ENCODE measurements at places on chromosomes 5 and 9. TPM values are rescaled to one million over a fixed set of nuclear protein-coding genes. Genes with fewer than 3 reads are reported as not detected.

DNA sequence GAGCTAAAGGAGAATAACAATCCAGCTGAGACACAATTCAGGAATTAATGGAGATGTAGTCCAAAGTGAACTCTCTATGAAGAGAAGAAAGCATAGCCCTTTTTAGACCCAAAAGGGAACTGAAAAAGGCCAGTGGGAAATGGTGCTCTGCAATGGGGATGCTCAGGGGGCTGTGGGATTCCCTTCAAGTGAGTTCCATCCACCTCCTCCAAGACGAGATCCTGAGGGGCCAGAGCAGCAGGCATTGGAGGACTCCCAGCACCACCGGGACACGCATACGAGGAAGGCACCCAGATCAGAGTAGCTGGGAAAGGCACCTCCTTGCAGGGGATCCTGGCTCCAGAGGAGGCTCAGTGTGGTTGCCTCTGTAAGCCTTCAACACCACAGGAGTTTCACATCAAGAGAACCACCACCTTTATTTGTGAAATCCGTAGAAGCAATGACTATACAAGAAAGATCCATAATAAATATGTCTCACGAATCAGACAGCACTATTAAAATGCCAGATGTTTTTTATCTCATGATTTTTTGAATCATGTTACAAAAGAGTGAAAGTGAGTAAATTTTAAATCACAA, 288.2 kb downstream of the MED10 start:
- DNase-seq, result no peak

DNA sequence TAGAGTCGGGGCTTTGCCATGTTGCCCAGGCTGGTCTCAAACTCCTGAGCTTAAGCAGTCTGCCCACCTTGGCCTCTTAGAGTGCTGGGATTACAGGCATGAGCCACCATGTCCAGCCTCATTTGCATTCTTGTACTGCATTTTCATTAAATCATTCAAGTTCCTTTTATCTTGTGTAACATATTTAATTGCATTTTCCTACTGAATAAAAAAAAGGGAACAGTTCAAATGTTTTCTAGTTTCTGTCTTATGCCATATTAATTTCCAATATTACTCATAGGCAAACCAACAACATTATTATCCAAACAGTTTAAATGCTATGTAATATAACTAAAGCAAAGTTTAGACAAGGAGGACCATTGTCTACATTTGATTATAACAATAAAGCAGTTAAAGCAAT, 6.1 kb downstream of the SLC31A1 start:
- DNase-seq, result no peak

- no peak for DNase-seq
These were observed 278.8 kb downstream of the GAS1 start for GRCh38 chr9:86668488-86668887.

DNA sequence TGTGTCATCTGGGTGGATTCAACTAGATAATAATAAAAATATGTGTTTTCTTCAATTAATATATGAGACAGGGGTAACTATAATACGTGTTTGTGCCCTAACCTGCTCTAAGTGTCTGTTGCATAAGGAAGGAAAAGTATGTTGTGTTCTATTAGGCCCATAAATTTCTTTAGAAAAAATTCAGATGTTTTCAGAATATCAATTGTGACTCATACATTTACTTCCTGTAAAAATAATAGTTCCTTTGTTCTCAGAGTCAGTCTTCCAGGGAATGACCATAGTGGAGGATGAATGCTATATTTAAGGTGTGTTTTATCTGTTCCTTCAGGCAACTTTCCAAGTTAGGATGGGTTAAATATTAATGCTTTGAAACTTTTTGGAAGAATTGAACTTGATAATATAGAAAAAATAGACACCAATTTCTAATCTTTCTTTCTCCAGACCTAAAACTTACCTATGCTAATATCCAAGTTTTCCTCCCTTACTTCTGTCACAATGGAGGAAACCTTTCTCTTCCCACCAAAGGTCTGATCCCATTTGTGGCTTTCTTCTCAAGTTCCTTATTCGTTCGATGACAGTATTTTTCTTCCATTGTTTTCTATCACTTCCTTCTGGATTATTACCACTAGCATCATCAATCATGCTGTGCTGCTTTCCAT, 49.9 kb downstream of the ISL1 start:
- no peak for DNase-seq

- no peak for DNase-seq
These were observed 550.6 kb upstream of the CLINT1 start for GRCh38 chr5:158409507-158409906.

DNA sequence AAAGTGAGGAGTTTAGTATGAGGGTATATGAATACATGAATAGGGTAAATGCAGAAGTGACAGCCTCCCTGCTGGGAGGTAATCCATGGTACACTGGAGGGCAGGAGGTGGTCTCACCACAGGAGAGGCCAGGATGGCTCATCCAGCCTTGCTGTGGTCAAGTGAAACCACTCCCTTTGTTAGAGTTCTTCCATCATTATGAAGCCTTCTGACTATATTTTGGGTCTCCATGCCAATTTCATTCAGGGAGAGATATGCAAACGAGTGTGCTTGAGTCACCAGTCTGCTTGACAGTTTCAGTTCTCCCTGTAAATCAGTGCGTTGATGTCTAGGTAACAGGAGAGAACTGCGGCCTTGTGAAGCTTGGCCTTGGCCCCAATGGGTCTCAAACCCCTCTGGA, 16.4 kb downstream of the PPP3R2 start:
- no peak for DNase-seq

DNA sequence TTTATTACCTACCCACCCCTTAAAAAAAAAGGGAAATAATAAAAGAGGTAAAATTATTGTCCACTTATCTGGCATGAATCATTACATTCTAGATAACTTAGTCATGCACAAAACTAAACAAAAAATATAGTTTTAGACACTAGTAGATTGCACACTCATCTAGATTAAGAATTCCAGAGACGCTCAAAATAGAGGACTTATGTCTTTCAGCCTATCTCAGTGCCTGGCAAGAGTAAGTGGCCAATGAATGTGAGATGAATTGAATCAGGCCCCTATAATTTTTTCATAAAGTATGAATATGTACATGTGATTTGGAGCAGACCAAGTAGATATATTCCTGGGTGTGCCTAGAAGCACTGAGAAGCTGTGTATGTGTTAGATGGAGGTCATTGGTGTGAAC, 2.0 kb upstream of the RXFP3 start:
- no peak for DNase-seq

DNA sequence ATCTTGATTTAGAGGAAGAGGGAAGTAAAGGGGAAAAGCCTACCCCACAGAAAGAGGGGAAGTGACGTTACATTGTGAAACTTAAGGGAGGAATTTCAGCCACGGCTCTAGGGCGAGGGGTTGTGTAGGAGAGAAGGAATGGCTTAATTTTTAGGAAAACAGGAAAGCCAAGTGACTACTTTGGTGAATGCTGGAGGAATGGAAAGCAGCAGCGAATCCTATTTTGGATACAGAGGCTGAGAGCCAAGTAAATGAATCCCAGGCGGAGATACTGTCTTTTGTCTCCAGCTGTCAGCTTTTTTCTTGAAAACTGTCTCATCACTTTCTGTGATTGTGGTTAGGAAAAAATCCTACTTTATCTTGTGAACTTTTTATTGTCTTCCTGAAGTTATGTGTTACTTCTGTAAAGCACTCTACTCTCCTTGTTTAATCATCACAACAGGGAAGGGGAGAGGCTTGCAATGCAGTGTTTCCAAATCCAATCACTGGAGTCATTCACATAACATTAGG, 188.4 kb downstream of the TSSK1B start:
- DNase-seq, result no peak

GRCh38 chr5:133260715-133261114, 208.9 kb downstream of the HSPA4 start:
- no peak for DNase-seq

- DNase-seq, result no peak
These were observed 27.1 kb upstream of the HTR4 start for GRCh38 chr5:148681157-148682057.

Gene RLN1
- 0.62 TPM for total RNA-seq

GRCh38 chr9:91176426-91176825, 185.3 kb downstream of the AUH start:
- DNase-seq, result no peak

- DNase-seq, result no peak
These were observed 476.3 kb downstream of the CCDC171 start for GRCh38 chr9:16029046-16029615.

DNA sequence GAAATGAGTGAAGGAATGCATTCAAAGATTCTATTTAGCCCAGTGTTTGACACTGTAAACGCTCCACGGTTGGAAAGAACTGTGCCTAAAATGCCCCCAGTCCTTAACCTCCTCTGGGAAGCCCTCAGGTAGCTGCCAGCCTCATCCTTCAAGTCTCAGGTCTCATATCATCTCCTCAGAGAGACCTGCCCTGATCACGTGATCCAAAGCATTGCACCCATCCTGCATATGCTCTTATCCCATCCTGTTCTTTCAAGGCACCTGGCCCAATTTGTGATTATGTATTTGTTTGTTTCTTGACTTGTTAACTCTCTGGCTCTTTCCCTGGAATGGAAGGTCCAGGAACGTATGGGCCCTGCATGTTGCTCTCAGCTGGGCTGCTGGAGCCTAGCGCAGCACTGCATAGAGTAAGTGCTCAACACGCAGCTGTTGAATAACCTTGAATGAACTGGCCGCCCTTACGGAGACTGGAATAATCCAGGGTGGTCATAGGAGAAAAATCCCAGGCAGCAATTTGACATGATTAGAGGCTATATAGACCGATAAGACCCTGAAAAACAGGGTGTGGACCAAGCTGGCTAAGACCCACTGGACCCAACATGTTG, 8.7 kb downstream of the C1QTNF2 start:
- no peak for DNase-seq

Gene TAF1L
- not detected for total RNA-seq

GRCh38 chr9:136191099-136191959, 13.6 kb downstream of the LHX3 start:
- no peak for DNase-seq

Gene ECM2
- 5.6 TPM for total RNA-seq

GRCh38 chr9:133835262-133835901, 97.2 kb upstream of the SARDH start:
- peak; percentile 28 for DNase-seq

- DNase-seq, result peak; percentile 24
These were observed 143.9 kb downstream of the CACNA1B start for GRCh38 chr9:138021251-138022056.

- DNase-seq, result no peak
These were observed 515.9 kb downstream of the RAB3C start for GRCh38 chr5:59098743-59099142.

GRCh38 chr5:150155258-150156026, at the start of gene PDGFRB:
TSS of gene PDGFRB (minus strand) at chr5:150155845. CDS start at chr5:150137047, 18,798 bp downstream.
- peak; percentile 92 for DNase-seq

DNA sequence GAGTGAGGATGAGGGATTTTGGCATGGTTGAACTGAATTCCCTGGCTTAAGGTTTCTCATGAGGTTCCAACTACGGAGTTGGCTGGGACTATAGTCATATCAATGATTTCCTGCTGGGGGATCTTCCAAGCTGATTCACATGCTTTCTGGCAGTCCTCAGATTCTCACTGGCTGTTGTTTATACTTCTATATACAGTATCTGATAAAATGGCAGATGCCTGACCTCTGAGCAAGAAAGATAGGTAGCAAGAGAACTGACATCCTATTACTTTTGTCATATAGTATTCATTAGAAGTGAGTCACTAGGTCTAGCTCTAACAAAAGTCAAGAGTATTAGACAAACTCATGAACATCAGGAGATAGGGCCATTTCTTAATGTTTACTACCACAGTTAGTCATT, 440.9 kb upstream of the EDIL3 start:
- DNase-seq, result no peak

GRCh38 chr5:131634666-131634995, 398 bp downstream of the RAPGEF6 start:
- no peak for DNase-seq

Gene ITGA1
- total RNA-seq, result 23.6 TPM

- no peak for DNase-seq
These were observed 114.6 kb downstream of the FAM170A start for GRCh38 chr5:119743927-119744326.

GRCh38 chr5:105544300-105544699, 1981.7 kb upstream of the NUDT12 start:
- DNase-seq, result no peak

Gene FCN2
- total RNA-seq, result 0.30 TPM

DNA sequence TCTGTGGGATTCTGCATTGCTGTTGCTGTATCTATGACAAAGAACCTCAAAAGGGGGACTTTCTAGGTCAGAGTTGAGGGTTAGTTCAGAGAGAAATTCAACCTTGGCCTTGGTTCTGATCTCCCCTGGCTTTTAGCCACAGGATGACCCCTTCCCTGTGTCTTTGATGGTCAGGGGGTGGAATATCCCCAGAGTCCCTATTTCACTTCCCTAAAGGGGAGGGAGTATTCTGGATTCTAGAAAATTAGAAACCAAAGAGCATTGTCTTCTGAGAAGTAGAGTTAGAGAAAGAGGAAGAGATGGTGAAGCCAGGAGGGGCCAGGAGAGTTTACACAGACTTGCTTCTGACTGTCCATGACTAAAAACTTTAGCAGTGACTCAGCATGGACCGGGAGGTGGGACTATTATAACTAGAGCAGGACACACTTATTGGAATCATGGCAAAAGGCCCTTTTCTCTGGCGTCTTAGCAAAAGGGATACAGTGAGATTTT, 56.2 kb upstream of the LPAR1 start:
- peak; percentile 32 for DNase-seq

- no peak for DNase-seq
These were observed 7.7 kb upstream of the NR5A1 start for GRCh38 chr9:124514874-124515273.

GRCh38 chr9:93899609-93900435, 55.3 kb downstream of the BARX1 start:
- DNase-seq, result peak; percentile 13

DNA sequence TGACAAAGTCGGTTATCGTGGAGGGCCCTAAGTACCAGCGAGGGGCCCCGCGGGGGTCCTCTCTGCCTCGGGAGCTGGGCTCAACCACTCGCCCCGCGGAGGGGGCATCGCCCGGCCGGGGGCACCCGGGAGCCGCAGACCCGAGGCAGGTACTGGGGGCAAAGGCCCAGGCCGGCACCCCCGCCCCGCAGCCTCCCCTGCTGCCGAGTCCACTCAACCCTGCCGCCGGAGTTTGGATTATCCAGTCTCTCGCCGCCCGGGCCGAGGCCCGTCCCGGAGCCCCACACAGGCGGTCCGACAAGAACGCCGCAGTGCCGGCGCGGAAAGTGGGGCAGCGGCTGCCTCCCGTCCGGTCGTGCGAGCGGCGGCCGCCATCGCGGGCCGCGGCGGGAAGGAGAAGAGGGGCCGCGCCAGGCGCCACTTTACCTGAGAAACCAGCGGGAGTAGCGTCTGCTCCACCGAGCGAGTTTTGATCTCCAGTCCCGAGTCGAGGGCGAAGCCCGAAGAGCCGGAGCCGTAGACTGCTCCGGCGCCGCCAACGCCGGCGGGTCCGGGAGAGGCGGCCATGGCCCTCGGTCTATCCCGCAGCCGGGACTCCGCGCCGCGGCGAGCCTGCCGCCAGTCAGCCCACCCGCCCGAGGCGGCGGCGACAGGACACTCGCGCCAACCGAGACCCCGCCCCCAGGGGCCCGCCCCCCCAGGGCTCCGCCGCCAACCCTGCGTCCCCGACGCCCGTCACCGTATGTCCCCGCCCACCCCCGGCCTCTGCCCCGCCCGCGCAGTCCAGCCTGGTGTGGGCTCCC, at the start of gene CTNNAL1:
Gene CTNNAL1, minus strand, starts transcription at position 624 of the 803 bp plus-strand sequence. Its CDS starts 57 bp downstream, at position 567.
- peak; percentile 96 for DNase-seq

GRCh38 chr5:136023958-136024541, 4.7 kb upstream of the TGFBI start:
- DNase-seq, result no peak
